ENCODE measurements at places on chromosomes 11 and 22.

- DNase-seq = no peak
Measured at GRCh38 chr11:2934611-2935239, 5.5 kb upstream of the PHLDA2 start.

- no peak for DNase-seq
Measured at GRCh38 chr11:133506023-133506422, 26.3 kb downstream of the OPCML start.

- DNase-seq = no peak
Measured at GRCh38 chr11:70692131-70692530, 293.8 kb downstream of the CTTN start.

- DNase-seq = no peak
Measured at GRCh38 chr11:1008001-1008802, 28.3 kb downstream of the MUC6 start.

DNA sequence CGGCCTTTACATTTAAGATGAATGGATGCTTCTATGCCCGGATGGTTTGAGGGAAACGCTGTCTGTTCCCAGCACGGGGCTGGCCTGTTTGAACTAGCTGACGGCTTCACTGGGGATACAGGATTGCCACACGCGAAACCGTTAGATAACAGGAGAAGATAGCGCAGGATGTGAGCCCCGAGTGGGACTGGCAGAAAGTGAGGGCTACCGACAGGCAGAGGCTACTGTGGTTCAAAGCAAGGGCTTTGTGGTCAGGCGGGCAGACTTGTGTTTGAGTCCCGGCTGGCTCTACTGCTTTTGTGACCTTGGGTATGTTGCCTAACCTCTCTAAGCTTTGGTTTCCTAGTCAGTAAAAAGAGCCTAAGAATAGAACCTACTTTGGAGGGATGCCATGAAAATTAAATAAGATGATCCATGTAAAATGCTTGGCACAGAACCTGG, 2.8 kb upstream of the OAF start:
- DNase-seq = peak; percentile 89

GRCh38 chr22:17784776-17785175, 10.5 kb upstream of the BID start:
- no peak for DNase-seq

DNA sequence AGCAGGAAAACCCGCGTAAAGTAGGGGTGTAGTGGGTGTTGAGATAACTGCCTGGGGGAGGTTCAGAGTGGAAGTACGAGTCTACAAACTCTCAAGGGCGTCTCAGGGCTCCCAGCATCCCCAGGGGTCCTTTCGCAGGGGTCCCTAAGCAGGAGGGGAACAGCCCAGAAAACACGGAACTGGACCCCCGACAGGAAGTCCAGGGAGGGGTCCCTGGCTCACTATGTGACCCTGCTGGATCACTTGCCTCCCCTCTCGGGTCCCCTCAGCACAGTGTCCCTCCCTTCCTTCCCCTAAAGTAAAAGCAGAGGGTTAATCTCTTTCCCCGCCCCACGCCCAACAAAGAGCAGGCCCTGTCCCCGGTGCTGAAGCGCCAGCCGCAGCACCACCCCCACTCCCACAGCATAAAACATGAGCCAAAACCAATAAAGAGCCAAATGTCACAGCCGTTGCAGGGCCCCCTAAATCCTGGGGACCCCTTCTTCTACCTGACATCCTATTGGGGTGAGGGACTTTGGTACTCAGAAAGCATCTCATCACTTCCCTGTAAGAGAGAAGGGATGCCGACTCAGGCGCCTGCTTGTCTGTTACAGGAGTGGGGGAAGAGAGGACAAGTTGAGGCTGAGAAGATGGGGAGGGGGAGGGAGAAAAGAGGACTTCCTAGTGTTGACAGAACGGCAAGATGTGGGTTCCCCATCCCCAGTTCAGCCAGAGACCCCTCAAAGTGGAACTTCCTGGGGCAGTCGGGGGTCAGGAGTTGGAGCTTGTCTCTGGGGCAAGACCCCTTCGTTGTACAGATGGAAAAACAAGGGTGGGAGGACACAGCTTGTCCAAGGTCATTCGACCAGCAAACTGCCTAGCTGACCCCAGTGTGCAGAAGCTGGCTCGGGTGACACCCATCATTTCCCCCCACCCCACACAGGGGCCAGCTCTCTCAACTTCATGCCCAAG, 1.4 kb upstream of the NEFH start:
- DNase-seq = peak; percentile 51

DNA sequence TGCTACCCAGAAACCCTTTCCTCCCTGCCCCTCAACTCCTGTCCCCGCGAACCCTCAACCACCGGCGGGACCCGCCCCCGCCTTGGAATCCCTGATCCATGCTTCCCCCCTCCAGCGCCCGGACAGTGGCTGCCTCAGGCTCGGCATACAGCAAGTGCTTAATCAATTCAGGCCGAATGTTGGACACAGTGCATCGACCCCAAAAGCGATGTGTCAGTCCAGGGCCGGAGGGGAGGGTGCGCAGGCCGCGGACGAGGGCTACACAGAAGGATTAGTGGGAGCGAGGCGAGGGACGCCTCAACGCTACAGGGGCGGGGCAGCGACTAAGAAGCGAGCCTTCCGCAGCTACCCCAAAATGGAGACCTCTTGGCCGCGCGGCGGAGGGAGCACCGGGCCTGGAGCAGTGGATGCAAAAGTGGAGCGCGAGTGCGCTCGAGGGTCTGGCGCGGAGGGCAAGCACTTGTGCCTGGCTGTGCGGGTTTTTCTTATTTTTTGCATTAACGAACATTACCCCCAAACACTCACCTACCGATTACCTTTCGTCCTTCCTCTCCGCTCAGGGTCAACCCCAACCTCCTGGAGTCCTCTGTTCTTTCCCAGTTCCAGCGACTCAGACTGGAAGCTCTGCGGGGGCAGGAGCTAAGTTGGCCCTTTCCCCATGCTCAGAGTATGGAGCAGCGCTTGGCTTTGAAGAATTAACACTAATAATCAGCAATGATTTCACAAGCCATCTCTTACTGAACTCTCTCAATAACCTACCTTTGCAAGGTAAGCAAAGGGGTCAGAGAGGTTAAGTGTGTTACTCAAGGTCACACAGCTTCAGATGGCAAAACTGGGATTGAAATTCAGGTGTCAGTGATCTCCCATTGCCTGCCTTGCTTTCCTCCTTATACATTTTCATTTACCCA, 30.0 kb upstream of the WNT11 start:
- DNase-seq = no peak

DNA sequence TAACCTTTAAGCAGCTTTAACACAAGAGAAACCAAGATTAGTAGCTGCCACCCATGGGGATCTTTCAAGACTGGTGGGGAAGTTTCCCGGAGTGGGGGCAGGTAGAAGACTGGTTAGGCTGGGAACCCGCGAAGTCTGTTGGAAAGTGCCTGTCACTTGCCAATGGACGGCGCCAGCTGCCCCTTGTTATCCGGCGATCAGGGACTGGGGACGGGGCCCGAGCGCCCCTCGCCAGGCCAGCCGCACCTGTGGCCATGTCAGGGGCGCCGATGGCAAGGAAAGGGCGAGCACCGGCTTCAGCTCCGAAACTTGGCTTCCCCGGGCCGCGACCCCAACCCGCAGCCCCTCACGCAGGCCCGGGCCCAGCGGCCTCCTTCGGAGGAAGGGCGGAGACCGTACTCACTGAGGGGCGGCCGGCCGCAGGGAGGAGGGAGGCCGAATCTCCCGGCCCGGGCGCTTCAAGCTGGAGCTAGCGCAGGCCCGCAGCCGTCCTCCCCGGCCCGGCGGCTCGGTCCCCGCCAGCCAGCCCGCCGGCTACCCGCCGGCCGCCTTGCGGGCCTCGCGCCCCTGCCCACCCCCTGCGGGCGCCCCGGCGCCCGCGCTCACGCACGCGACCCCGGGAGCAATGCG, 539 bp downstream of the EIF4ENIF1 start:
- DNase-seq = peak; percentile 47

- DNase-seq = peak; percentile 77
Measured at GRCh38 chr22:23183061-23183698, 2.9 kb downstream of the BCR start.

DNA sequence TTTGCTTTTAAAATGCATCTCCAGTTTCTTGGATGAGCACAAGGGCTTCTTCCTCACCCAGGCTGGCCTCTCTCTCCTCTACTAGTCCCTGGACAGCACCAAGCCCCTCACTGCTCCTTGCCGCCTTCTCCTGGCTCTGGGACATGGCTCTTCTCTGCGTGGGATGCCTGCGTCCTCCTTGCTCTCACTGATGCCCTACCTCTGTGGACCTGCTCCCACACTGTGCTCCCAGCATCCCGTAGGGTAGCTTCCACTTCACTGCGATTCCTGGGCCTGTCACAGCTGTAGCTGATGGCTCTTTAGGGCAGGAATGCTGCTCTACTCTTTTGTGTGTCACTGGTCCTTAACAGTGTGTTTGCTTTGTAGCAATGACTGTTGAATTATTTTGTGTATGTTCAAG, 136.3 kb downstream of the SNX19 start:
- no peak for DNase-seq

DNA sequence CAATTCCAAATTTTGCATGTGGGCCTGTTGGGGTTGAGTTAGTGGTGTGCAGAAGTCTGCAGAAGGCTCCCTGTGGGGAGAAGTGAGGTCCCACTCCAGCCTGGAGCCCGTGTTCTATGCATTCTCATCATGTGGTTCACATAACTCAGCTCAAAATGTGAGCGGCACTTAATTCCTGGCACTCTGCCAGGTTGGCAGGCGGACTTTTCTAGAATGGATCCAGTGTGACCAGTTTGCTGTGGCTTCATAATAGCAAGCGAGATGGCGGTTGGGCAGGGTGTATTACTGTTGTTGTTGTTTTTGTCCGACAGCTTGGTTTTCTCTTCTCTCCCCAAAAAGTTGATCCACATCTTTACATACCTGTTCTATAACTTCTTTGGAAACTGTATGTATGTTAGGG, 146.8 kb upstream of the TTC12 start:
- DNase-seq = no peak

GRCh38 chr22:17928391-17928790, 96.0 kb downstream of the MICAL3 start:
- DNase-seq = no peak

DNA sequence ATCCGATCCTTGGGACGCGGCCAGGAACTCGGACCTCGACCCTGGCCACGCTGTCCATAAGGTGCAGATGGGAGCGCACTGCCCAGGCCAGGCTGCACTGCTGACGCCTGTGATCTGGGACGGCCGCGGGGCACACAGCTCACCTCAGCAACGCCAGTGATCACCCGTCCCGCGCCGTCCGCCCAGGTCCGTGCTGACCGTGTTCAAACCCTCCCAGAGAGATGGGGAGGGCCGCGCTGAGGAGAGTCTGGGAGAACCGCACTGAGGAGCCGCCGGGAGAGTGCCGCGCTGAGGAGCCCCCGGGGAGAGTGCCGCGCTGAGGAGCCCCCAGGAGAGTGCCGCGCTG, 636 bp downstream of the KCNQ1OT1 start:
- peak; percentile 68 for DNase-seq

DNA sequence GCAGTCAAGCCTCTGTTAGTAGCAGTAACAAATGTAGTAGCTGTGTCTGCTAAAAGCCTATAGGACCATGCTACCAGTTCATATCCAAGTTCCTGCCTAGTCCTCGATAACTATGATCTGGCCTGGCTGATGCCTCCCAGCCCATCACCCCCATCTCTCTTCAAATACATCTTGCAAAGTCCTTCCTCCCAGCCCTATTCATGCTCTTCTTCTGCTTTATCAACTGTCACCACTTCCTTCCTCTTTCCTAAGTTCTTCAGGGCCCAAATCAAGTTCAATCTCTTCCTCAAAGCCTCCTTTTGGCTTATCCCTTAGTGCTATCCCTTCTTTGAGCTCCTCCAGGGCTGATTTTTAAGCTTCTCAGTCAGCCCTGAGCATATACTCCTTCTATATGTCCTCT, 150.9 kb upstream of the THY1 start:
- DNase-seq = no peak

DNA sequence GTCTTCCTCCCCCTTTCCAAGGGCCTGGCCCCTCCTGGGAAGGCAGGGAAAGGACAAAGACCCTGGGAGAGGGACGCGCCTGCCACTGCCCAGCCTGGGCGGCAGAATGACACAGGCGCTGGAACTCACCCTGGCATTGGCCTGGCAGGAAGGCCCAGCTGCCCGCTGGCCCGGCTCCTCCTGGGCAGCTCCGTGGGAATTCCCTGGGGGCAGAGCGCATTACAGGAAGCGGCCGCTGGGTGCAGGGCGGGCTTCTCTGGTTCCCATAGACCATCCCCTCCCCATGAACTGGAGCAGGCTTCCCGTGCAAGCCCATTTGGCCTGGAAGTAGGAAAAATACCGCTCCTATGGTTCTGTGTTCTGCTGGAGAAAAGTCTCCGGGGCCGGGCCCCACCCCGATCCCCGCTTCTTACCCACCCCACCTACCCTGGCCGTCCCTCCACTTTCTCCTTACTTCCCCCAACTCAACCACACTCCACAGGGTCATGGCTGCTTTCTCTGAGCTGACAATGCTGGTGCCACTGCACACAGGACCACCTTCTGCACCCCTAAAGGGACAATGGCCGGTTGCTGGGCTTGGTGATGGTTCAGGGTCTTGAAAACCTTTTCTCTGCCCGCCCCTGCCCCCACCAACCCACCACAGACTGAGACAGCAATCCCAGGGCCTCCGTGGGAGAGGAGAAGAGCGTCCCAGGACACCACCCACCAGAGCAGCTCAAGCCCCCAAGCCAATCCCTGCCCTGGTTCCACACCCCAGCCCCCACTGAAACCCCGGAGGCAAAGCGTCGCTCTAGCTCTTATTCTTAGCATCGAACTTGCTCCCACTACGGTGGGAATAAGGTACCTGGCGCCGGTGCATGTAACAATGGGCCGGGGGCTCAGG, 58.9 kb downstream of the LINC01488 start:
- peak; percentile 28 for DNase-seq

- no peak for DNase-seq
Measured at GRCh38 chr22:36753120-36753802, 22.7 kb downstream of the IFT27 start.

DNA sequence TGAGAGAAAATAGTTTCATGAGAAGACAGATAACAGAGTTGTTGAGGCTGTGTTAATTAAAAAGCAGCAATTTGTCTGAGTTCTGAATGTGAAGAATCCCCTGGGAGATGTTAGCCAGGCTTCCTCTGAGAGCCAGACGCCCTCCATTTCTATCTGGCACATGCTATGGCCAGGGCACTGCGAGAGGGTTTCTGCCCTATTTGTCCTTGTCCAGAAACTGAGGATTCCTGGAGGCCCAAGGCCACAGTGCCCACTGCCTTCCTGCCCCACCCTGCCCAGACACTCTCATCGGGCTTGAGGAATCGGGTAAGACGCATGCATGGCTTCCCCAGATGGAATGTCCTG, 484.6 kb downstream of the OPCML start:
- DNase-seq = no peak

GRCh38 chr11:91624021-91624420, 600.6 kb upstream of the FAT3 start:
- DNase-seq = no peak

DNA sequence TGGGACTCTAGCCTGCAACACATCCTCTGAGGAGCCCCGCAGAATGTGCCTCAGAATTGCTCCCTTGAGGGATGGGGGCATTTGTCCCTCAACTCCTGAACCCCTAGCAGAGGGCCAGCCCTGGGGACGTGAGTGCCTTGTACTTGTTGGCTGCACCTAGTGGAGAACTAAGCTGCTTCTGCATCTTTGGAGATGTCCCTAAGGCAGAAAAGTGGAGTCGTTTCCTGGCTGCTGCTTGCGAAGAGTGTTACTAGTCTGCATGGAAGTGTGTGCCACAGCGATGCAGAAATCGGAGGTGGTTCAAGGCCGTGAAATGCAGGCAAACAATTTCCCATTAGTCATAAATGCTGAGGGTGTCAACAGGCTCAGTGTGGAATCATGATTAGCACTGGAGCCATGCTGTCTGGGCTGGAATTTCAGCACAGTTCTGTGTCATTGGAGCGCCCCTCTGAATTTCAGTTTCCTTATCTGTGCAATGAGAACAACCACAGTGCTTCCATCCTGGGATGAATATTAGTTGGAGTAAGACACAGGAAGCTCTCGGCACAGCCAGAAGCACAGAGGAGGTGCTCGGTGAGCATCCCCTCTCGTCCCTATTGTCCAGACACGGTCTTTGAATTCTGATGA, 56.5 kb downstream of the MIAT start:
- DNase-seq = peak; percentile 19
